ENCODE measurements at places on chromosomes 5 and 9.

DNA sequence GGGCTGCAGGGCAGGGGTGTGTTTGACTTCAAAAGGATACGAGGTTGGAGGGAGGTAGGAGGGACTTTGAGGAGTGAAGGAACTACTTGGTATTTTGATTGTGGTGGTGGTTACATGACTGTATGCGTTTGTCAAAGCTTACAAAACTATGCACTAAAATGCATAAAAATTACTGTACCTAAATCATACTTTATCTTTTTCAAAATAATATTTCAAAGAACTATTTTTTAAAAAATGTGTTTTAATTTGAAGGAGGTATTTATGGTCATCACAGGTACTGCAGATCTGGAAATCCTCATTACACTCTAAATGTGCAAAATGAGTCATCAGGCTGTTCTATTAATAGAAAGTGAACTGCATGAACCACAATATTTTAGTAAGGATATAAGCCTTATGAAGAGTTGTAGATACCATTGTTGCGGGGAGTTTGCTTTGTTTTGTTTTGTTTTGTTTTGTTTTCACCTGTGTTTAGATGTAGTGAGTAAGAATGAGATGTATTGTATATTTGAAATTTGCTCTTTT lies 116.9 kb downstream of the ARRDC3 start:
- no peak for DNase-seq

GRCh38 chr9:107862323-107862722 lies 372.8 kb upstream of the KLF4 start:
- DNase-seq: no peak

DNA sequence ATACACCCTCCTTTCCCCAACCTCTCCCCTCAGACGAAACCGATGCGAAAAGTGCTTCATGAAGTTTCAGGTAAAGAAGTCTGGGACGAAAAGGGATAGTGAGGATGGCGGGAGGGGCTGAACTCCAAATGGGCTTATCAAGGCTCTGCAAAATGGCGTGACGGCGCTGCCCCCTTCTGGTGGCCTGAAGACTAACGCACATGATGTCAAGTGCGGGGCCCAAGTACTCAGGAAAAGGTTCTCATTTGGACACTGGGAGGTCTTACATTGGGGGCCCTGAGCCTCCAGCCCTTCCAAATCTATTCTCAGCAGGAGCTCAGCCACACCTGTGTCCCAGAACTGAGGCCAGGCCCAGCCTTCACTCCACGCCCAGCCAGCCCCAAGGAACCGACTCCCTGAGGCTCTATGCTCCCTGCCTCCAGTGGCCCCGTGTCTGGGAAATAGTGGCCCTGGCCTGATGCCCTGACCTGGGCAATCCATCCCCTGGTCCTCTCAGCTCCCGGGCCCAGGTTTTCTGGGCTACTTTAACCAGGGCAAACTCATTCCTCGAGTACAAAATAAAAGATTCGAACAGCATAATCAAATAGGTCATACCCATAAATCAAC lies 119.9 kb downstream of the KCNIP1 start:
- DNase-seq: peak; percentile 26

- no peak for DNase-seq
Measured at GRCh38 chr9:94613003-94613402, 19.4 kb upstream of the FBP2 start.

DNA sequence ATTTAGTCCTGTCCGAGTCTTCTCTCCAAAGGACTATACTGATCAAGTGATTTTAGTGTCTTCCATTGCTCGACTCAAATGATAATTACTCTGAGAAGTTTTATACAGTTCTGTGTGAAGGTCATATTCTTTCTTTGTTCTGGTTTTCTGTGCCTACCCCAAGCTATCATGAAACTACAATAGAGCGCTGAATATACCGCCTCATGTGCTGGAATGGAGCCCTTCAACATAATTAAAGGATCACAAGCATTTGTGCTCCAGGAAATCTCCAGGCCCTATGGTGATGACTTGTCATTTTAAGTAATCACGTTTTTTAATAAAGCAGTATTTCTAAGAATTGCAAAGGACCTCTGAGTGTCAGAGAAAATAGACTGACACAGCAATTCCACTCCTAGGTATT lies 10.9 kb upstream of the SLC31A2 start:
- no peak for DNase-seq

GRCh38 chr9:136686794-136687711 lies at the start of gene AGPAT2:
AGPAT2 (minus strand) TSS chr9:136687457; CDS start chr9:136687357, 100 bp downstream.
- DNase-seq: peak; percentile 50

- no peak for DNase-seq
Measured at GRCh38 chr9:82645600-82645999, 417.3 kb downstream of the RASEF start.

DNA sequence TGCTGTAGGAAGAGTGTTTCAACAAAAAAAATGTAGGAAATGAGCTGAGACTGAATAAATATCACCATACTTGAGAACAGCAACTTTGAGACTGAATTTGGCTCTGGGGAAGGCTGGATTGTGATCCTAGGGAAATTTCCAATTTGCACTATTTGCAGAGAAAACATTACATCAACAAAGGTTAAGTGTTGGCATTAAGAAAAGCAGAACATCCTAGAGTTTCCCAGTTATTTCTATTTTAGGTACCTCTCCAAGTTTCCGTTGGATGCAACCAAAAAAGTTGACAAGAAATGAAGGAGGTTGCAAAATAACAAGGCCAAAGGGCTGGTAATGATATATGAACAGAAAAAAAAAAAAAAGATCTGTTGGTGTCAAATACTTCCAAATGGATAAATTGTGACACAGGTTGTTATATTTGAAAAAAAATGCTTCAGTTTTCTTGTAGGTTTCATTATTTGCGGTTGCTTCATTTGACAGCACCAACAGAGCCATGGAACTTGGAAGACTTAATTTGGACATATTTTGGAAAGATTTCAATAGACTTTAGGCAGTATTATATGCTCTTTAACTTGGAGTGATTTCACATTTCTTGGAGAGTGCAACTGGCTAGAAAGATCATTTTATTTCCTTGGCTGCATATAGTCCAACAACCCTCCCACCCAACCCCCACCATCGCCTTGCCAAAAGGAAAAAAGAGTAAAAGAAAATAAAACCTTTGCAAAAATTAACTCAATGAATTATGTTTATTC lies 230.8 kb downstream of the ZNF608 start:
- DNase-seq: no peak

- DNase-seq: no peak
Measured at GRCh38 chr9:121884057-121884541, 209.0 kb downstream of the TTLL11 start.

DNA sequence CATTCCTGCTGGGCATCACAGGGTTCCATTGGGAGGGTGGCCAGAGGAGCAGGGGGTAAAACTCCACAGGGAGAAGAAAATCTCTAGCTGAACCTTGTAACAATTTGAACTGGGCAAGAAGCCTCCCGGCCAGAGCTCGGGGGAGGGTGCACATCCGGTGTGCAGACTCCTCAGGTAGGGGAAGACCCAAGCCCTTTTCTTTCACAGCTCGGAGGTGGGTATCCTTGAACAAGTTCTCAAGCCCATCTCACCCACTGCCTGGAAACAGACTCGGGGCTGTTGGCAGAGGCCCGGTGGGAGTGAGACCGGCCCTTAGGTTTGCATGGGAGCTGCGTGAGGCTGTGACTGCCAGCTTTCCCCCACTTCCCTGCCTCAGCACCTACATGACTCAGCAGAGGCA lies 111.5 kb upstream of the IL7R start:
- DNase-seq: no peak

- DNase-seq: no peak
Measured at GRCh38 chr9:22240619-22241018, 206.0 kb upstream of the DMRTA1 start.

DNA sequence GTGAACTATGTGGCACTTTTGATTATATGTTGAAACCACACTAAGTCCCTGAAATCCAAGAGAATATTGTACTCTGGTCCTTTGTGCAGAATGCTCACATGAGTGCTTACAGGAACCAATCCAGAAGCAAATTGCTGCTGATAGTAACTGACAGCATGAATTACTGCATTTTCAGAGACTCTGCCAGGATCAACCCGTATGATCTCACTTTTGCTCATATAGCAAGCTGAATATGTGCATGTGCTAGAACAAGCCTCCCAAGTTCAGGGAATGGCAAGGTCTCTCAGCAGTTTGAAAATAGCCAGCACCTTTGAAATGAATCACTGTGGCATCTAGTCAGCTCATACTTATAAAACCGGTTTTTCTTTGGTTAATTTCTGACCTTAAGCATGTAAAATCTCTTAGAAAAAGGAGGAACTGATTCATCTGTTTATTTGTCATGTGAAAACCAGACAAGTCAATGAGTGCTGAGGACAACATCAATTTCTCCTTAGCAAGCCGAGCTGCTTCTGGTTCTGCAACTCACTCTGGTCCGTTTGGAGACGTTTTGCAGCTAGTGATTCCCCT lies 215.7 kb upstream of the ELL2 start:
- DNase-seq: no peak

- no peak for DNase-seq
Measured at GRCh38 chr9:132609184-132609583, 26.8 kb downstream of the BARHL1 start.

- no peak for DNase-seq
Measured at GRCh38 chr5:136056771-136057335, 28.1 kb downstream of the TGFBI start.

GRCh38 chr9:128845186-128845931 lies 15.8 kb upstream of the SPOUT1 start:
- no peak for DNase-seq

DNA sequence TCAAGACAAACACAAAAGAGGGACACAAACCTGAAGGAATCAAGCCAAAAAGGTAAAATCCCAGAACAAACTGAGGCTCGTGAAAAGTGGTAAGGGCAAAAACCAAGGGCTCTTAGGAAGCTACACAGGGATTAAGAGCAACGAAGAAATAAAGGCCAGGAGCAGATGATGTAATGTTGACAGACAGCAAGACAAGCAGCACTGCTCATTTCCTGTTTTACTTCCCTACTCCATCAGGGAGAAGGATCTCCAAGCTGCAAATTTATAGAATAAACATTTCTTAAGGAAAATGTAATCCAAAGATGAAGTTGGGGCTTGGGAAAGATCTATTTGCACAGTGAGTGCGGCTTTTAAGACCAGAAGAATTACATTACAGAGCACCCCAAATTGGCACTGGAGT lies 182.3 kb upstream of the MAP1B start:
- no peak for DNase-seq

DNA sequence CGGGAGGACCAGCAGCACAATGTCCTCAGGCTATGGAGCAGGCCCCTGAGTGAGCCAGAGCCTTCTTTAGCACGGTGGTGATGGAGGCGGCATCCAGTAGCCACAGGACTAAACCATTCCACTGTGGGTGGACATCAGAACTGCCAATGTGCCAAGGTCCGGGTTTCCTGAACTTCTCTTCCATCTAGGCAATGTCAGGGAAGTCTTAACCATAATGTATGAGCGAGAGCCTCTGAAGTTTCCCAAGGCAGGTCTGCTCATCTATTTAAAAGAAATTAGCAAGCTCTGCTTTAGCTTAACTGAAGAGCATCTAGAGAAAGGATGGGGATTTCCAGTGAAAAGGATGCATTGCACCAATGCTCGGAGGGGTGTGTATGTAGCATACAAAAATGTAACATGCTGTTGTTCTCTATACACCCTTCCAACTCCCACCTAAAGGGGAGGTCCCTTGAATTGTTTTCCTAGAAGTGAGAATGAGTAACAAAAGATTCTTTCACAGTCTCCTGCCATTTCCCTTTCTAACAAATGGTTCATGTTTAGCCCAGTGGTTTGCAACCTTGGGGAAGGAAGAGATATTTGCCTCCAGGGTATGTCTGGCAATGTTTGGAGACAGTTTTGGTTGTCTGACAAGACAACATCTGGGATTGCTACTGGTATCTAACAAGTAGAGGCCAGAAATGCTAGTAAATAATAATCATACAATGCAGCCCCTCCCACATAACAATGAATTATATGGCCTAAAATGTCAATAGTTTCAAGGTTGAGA lies 6.1 kb upstream of the RXFP3 start:
- DNase-seq: no peak

- DNase-seq: no peak
Measured at GRCh38 chr5:39121922-39122321, 47.7 kb upstream of the RICTOR start.

DNA sequence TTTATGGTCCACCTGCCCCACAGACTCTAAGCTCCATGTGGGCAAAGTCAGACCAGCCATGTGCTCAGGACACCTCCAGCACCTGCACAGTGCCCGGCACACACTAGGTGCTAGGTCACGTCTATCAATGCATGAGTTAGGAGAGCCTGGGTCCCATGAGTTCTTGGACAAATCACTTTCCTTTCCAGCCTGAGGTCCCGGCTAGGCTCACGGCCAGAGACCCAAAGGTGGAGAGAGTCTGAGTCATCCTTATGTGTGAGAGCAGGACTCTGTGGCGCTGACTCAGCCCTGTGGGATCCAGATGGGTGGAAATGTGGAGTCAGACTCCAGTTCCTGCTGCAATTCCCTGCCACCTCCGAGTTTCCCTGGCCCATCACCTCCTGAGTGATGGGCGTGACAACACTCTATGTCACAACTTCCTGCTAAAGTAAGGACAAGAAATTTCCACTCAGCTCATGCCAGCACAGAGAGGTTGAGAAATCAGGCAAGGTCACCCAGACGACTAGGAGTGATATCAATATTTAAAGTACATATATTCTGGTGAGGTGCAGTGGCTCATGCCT lies 2.5 kb upstream of the ST6GALNAC4 start:
- no peak for DNase-seq

DNA sequence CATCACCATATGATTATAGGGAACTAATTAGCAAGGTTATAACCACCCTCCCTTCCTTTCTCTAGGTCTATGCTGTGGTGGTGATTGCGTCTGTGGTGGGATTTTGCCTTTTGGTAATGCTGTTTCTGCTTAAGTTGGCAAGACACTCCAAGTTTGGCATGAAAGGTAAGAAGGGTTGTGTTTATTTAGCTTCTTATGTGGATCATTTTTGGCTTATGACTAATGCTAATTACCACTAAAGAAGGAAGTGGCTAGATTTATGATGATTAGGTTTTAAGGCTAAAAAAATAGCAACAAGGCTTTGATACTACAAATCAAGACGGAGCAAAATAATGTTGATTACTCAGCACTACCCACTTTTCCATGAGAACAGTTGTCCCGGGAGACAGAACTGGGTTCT lies 82.4 kb downstream of the NTRK2 start:
- no peak for DNase-seq

DNA sequence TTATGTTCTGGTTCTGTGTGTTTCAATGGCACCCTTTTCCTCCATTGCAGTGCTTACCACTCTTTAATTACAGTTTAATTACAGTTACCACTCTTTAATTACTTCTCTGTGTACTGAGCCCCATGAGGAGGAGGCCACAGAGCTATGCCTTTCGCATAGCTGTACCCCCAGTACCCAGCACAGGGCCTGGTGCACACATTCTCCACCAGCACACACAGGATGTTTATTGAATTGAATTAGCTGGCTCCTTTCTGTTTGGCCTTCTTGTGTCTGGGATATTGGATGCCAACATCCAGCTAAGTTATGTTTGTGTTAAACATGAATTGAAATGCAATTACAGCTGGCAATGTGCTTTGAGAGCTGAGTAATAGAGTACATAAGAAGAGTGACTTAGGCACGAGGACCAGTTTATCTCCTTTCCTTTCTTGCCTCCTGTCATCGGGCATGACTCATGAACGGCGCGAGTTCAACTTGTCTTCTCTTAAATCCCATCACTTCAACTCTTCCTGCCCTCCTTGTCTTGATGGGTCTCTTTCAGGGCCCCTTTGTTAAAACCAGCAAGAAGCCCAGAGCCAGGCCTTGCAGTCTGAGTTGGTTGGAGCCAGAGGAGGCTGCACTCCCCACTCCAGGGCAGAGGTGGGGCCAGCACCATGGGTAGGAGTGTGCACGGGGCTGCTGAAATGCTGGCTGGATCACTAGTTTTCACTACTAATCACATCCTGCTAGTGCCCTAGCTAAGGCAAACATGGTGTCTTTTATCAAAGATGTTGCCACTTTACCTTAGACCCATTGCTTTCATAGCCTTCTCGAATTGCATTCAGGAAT lies 37.4 kb downstream of the MVB12B start:
- no peak for DNase-seq

Measured in stimulated activated CD8-positive, alpha-beta memory T cell treated with anti-CD3 and anti-CD28 coated beads, Interleukin-15, amount 100 ng/mL, for 48 hours (primary cell).